ENCODE measurements at places on chromosomes 3 and 15.
A peak's percentile ranks its signal among the peaks of the same experiment; 100 is the strongest.

DNA sequence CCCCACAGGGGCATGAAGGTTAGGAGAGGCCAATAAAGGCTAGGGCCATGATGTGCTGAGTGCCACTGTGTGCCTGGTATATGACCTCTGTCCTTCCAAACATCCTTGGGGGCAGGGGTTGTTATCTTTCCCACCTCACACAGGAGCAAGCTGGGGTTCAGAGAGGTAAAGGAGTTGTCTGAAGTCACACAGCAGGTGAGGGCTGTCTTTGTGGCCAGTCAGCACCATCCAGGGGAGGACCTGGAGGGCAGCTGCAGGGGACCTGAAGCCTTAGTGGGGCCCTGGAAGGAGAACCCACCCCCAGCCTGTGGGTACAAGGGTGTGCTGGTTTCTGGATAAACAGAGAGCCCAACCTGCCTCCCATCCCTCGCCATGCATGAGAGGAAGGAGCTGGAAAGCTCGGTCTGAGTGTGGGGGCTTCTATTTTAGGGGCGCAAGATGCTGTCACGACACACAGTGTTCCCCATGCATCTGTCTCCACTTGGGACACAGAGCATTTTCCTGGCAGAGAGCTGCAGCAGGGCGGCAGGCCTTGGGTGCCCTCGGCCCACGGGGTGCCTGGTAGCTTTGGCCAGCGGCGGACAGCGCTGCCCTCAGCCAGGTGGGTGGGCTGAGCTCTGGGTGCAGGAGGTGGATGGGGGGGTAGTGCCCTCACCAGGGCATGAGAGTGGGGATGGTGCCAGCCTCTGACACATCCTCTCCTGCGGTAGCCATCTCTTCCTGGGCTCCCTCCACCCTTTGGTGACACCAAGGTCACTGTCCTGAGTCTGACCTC, 14.7 kb downstream of the IQSEC1 start:
- DNase-seq: no peak

DNA sequence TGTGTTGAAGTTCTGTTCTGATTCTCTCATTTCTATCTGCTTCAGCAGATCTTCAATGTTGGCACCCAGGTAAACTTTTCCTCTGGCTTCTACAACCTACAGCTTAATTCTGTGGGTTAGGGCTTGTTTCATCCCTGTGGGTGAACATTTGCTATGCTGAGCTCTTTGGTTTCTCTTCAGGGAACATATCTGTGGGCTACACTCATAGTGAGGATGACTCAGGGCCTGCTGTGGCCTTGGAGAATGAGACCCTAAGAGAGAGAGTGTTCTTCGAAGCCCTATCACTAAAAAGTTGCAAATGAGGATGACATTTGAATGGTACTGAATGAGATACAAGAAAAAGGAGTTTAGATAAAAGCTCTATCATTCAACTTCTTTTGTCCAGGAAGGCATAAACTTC, 346.2 kb upstream of the CBLB start:
- no peak for DNase-seq

DNA sequence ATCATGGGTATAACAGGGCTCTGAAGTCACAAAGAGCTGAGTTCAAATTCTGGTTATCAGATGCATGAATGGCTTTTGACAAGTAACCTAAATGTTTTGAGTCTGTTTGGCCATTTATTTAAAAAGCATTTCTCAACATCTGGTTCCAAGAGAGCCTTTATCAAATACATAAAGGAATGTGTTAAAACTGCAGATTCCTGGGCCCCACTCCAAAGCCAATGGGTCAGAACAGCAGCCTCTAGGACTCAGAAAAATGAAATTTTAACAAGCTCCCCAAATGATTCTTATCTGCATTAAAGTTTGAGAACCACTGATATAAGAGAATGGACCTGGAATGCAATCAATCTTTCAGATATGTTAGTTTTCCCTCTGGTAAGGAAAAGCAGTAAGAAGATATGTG, 3.4 kb downstream of the B4GALT4 start:
- DNase-seq: no peak

DNA sequence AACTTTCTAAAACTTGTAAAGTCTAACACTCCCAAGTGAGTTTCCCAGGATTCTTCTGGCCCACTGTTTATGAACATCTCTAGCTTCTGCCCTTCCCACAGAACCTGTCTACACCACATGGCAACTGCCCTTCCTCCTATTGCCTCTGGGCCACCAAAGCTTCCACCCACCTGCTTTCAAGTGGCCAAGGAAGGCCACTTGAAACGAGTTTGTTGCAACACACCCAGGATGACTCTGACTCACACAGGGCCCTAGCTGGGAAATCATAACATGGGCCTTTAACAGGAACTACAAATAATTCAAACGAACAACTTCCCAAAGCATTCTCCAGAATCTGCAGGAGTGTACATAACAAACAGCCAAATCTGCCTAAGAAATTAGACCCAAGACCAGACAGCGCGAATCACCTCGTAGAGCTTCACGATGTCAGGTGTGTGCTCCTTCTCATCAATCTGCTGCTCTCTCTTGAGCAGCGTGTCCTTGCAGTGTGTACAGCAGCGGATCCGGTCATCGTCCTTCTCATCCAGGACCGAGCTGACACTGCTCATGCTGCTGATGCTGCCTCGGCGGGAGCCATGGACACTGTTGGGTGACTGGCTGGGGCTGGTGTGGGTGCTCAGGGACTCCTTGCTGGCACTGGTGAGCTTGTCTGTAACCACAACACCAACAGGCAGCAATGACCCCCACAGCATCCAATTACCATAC, 16.8 kb downstream of the RBSN start:
- DNase-seq: no peak

GRCh38 chr3:132090921-132091320, 56.1 kb upstream of the CPNE4 start:
- DNase-seq: no peak

GRCh38 chr3:116671151-116671550, 38.4 kb upstream of the TUSC7 start:
- DNase-seq: no peak

DNA sequence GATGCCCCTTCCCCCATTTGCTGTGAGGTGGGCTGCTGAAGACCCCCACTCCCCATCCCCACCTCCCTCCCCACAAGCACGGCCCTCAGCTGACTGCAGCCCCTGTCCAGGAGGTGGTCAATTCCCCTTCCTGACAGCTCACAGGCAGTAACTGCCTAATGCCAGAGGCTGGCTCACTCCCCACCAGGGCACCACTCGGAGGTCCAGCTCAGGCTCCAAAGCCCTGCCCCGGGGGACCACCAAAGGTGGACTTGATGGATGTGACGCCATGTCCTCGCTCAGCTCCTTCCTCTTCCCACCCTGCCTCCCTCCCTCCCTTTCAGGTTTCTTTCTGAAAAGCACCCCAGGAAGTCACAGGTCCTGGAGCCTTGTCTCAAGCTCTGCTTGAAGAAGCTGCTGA, 82.8 kb downstream of the MEGF11 start:
- no peak for DNase-seq

GRCh38 chr15:33131552-33132232, 62.8 kb downstream of the FMN1 start:
- no peak for DNase-seq

GRCh38 chr15:67033571-67034044, 31.8 kb upstream of the SMAD3 start:
- no peak for DNase-seq

- no peak for DNase-seq
Observed at GRCh38 chr15:38197553-38197952, 55.1 kb upstream of the SPRED1 start.

GRCh38 chr15:54519577-54519976, 541.3 kb downstream of the UNC13C start:
- peak; percentile 91 for DNase-seq

- DNase-seq: no peak
Observed at GRCh38 chr15:91887321-91887720, 33.8 kb downstream of the SLCO3A1 start.
